ENCODE measurements at places on chromosomes 6 and 20.
A peak's percentile ranks its signal among the peaks of the same experiment; 100 is the strongest.

DNA sequence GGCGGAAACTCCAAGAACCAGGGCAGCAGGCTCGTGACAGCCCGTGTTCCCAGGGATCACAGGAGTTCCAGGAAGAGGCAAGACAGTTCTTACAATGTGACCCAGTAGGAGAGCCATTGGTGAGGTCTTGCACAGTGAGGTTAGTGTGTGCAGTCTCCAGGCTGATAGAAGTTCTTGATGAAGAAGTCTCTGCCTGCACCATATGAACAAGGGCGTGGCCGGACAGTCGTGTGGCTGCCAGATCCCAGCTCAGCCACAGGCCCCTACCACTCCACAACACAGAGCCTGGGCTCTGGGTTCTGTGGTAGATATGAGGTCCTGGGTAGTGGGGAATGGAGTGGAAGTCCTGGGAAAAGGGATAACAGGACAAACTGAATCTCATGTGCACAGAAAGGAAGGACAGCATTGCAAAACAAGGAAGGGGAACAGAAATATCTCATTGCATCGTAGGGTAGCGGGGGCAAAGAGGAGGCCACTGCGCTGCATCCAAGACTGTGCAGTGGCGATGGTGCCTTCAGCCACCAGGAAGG lies 65.2 kb downstream of the STX11 start:
- no peak for DNase-seq

- DNase-seq: no peak
Observed at GRCh38 chr6:93341900-93342613, 77.3 kb downstream of the EPHA7 start.

- DNase-seq: peak; percentile 13
Observed at GRCh38 chr6:138588805-138589434, 89.6 kb upstream of the NHSL1 start.

- no peak for DNase-seq
Observed at GRCh38 chr20:37190354-37191112, 11.2 kb upstream of the MROH8 start.

DNA sequence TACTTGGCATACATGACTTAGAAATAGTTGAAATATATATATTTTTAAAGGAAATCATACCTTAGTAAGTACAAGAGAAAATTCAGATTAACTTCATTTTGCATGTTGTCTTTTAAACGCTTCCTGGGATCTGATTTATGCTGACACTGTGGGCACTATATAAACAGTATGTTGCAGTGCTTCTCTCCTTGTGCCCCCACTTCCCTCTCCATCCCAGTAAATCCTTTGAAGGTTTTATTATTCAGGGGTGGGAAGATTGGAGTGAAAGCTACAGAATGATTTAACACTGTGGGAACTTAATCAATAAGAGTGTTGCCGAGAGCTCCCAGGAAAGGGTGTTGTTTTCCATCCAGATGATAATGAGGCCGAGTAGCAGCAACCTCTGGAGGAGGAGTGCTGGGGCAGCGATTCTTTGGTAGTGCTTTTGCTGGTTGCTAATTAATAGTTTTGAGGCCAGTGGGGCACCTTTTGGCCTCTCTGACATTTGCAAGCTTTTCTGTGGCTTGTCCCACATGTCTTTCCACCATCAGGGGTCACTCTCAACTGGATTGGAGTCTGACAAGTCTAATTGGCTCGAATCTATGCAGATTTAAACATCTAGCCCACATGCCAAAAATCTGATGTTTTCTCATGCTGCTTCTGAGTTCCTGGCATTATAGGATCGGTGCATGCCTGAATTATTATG lies 183.0 kb upstream of the MMS22L start:
- no peak for DNase-seq

GRCh38 chr20:60630609-60631008 lies 621.5 kb upstream of the CDH4 start:
- DNase-seq: no peak

GRCh38 chr6:12328701-12329100 lies 38.5 kb downstream of the EDN1 start:
- no peak for DNase-seq

DNA sequence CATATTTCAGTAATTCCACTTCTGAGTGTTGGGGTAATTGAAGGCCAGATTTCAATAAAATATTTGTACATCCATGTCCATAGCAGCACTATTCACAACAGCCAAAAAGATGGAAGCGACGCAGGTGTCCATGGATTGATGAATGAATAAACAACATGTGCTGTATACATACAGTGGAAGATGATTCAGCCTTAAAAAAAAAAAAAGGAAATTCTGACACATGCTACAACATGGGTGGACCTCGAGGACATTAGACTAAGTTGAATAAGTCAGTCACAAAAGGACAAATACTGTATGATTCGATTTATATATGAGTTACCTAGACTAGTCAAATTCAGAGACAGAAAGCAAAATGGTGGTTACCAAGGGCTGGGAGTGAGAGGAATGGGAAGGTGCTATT lies 57.2 kb downstream of the TRAM2 start:
- DNase-seq: no peak

GRCh38 chr20:29079769-29080690 lies 2177.4 kb upstream of the DEFB115 start:
- no peak for DNase-seq

- no peak for DNase-seq
Observed at GRCh38 chr6:104418125-104418524, 441.6 kb downstream of the HACE1 start.

- no peak for DNase-seq
Observed at GRCh38 chr6:99434702-99435530, 9.8 kb upstream of the PNISR start.

DNA sequence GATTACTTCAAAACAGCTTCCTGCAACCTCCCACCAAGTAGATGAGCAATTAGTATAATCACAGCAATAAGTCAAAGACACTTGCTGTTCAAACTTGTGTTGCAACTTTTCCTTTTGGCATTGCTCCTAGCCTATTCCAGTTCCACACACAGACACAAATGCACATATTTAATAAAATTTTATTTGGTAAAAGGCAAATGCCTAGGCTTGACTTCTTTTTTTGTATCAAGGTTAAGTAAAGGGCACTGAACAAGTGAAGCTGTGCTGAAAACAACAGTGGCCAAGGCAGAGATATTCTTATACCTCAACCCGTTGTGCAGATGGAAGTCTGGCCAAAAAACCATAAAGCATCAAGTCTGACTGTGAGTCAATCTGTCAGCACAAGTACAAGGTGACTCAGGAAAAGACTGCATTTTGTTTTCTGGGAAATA lies 708.4 kb upstream of the CITED2 start:
- DNase-seq: no peak

DNA sequence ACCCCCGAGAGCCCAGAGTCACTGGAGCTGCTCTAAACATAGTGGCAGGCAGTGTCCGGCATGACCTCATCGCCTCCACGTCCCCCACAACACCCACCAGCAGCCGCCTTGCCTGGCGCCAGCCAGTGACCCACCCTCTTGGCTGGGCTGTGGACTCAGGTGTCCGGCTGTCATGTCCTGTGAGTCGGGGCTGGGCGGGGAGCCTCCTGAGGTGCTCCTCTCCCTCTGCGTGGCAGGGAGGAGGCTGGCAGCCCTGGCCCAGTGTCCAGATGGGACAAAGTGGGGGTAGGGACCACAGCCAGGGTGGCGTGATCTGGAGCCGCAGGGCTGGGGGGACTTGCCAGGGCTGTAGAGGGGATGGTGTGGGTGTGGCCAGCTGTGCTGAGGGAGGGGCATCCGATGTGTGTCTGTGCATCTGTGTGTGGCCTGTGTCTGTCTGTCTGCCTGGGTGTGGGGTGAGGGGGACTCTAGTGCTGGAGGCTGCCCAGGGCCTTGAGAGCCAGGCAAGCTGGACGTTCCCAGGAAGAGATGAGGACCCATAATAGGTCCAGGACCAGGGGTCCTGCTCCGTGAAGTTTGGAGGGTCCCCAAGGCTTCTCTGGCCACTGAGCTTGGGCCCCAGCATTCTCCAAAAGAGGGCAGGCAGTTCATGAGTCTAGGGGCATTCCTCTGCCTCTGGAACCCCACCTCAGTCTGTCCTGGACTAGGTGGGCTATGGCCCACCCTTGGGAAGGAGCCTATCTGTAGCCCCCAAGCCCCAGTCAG lies 2.3 kb upstream of the SOX18 start:
- no peak for DNase-seq

DNA sequence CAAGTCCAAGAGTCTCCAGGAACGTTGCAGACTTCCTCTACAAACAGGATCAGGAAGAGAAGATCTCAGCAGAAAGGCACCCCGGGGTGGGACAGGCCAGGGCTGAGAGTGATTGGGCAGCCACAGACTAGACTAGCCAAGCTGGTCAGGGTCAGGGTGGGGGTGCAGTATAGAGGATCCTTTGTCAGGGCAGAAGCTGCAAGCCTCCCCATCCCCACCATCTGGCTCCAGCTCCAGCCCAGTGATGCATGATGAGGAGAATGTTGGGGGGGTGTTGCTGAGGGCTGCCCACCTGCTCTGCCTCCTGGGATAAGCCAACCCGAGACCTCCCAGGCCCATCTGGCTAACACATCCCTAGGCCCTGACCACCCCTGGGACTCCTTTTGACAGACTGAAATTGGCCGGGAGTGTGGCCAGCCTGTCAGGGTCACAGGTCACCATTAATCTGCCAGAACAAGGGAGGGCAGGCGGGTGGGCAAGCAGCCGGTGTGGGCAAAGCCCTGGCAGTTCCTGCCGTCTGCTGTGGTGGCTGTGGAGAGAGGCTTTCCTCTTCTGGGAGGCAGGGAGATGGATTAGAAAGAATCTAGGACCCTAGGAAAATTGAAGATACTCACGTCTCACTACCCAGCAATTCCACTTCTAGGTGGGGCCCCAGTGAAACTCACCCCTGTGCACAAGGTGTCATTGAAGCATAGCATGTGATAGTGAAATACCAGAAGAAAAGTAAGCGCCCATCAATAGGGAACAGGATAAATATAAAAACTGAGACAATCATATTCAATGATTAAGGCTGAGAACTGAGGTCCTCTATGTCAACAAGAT lies 22.1 kb upstream of the SNTA1 start:
- DNase-seq: no peak

DNA sequence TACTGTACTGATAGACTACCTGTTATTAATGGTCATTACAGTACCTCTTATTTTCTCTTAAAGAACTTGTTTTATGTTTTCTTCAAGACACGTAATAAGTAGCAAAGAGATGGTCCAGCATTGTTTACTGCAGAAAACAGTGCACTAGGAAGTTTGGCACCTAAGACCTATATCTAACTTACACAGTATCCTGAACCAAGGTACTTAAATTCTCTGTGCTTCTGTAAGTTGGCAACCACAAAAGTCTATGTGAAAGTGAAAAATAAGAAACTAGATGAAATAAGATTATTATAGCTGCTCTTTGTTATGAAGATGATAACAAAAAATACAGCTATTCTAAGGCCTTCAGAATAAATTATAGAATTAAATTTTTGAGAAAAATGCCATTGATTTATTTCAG lies 411.7 kb upstream of the SOX4 start:
- no peak for DNase-seq

GRCh38 chr6:126803769-126804168 lies 314.7 kb upstream of the RSPO3 start:
- no peak for DNase-seq

DNA sequence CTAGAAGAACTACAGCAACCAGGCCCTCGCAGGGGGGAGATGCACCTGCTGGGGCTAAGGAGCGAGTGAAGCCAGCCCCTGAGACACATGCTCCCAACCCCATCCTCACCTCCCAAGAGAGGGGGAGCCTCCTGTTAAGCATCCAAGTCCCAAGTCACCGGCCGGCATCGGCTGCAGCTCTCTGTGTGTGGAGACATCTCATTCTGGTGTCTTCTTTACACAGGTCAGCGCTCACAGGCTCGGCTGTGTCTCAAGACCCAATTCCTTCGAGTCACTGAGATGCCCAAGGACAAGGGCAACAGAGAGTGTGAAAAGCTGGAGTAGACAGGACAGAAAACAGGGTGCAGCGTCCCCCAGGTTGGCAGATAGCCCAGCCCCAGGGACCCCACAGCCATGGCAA lies 21.1 kb upstream of the MRGBP start:
- no peak for DNase-seq

DNA sequence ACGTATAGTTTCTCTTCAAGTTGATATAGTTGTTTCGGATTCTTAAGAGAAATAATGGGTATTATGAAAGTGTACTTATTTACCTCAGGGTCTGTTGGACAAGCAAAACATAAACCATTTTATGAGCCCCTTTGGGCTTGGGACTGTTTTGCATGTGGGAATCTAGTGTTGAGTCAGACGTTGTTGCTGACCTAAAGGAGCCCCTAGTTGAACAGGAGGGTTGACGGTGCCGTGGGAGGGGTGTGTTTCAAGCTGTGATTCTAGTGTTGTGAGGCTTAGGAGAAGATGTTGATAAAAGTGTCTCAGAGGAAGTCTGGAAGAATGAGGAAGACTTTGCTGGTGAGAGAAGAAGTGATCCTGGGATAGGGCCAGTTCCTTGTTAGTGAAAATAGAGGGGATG lies 140.0 kb downstream of the ARID1B start:
- DNase-seq: no peak
